ENCODE measurements at places on chromosomes 5 and 9. TPM values are rescaled to one million over a fixed set of nuclear protein-coding genes. Genes with fewer than 3 reads are reported as not detected.

- no peak for DNase-seq
- no peak overlapping the region for H3K4me3 ChIP-seq
- H3K4me1 ChIP-seq = no peaks in the 10 kb centered on the region
These were observed 428.7 kb downstream of the GABRG2 start for GRCh38 chr5:162496100-162496808.

DNA sequence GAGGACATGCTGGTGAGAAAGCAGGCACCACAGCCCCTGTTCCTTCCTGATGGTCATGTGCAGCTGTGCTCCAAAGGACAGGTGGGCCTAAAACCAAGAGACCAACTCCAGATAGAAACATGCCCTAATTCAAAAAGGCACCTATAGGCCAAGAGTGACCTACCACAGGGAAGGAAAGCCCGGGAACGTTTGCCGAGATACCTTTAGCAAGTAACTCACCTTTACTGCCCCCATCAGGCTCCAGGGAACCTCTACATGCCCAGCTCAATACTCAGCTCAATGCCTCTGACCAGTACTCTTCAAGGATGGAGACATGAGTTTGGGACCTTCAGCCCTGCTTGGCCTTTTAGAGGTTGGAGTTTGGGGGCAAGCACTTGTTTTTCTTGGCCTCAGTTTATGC is 172.8 kb upstream of the FSTL4 start:
- H3K27me3 ChIP-seq = peaks cover 8% of the 10 kb centered on the region
- no peaks in the 10 kb centered on the region for H3K4me1 ChIP-seq
- H3K27ac ChIP-seq = no peak overlapping the region
- no peak for DNase-seq

DNA sequence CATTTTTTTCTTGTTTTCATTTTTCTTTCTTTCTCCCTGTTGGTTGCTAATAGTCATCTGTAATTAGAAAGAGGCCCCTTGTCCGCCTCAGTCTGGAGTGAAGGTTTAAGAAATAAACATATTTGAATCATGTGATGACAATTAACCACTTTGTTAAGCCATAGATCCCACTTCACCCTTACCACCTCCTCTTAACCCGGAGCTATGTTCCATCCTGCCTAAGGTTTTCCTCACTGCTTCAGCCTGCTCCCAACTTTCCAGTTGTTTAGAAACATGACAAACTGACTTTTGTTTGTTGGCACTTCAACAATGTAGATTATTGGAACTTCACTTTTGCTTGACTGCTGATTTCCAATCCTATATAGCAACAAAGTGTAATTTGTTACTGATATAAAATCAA is 37.4 kb upstream of the SSBP2 start:
- peaks cover 9% of the 10 kb centered on the region for H3K4me1 ChIP-seq
- no peaks in the 10 kb centered on the region for H3K27me3 ChIP-seq
- H3K4me3 ChIP-seq = no peak overlapping the region
- no peaks in the 10 kb centered on the region for H3K36me3 ChIP-seq
- no peak overlapping the region for H3K27ac ChIP-seq

GRCh38 chr9:130682421-130683121 is 11.0 kb upstream of the EXOSC2 start:
- H3K4me1 ChIP-seq = peaks cover 16% of the 10 kb centered on the region
- H3K27me3 ChIP-seq = no peaks in the 10 kb centered on the region
- peak overlapping the region; percentile 78 for H3K27ac ChIP-seq
- H3K4me3 ChIP-seq = peak overlapping the region; percentile 59

GRCh38 chr9:35716230-35716629 is 15.8 kb downstream of the TLN1 start:
- no peak for DNase-seq
- H3K4me3 ChIP-seq = no peak overlapping the region
- no peaks in the 10 kb centered on the region for H3K4me1 ChIP-seq
- no peaks in the 10 kb centered on the region for H3K27me3 ChIP-seq
- no peak overlapping the region for H3K27ac ChIP-seq
- peaks cover 77% of the 10 kb centered on the region for H3K36me3 ChIP-seq

Gene SLC34A3
- total RNA-seq = 0.15 TPM

Gene SERF1A
- total RNA-seq = 3.7 TPM
